ENCODE measurements at places on chromosomes 11 and 22.

DNA sequence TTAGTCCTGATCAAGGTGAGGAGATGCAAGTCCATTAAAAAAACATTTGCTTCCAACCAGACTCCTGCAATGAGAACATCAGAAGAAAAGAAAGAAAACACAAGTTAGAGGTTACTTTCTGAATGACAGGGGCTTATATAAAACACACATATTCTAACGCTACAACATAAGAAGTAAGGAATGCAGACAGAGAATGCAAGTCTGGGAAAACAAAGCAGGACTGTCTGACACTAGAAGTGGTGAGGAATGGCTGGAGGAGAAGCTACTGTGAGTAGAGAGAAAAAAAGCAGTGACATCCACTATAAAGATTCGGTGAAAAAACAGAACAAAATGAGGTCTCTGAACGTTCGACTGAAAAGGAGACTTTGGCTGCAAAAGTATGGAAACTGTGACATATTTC is 12.3 kb downstream of the TMEM216 start:
- no peak for DNase-seq

- DNase-seq: no peak
These were observed 13.7 kb downstream of the NARS2 start for GRCh38 chr11:78560826-78561484.

GRCh38 chr11:970319-970871 is 44.7 kb downstream of the AP2A2 start:
- no peak for DNase-seq

DNA sequence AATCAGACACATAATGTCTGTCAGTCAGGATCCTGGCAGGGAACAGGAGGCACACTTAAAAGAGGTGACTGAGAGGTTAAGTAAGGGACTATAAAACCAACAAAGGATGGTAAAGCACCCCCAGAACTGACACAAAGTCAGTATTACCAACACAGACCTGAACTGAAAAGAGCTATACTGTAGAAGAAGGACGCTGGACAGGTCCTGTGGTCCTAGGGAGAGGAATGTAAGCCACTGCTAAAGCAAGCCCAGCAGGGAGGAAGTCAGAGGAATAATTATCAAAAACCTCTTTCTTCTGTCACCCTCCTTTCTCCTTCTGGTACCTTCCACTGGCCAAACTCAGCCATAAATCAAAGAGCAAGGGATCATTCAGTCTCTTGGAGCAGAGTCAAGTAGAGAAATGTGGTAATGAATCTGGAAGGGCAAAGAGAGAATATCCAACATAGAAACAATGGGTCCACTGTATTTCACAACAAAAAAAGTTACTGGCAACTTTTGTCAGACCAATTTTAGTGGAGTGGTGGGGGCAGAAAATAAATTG is 33.4 kb upstream of the ANGPTL5 start:
- DNase-seq: no peak

- DNase-seq: no peak
These were observed 28.6 kb downstream of the GNB1L start for GRCh38 chr22:19825904-19826618.

GRCh38 chr11:126415669-126416420 is 60.4 kb downstream of the ST3GAL4 start:
- DNase-seq: no peak

DNA sequence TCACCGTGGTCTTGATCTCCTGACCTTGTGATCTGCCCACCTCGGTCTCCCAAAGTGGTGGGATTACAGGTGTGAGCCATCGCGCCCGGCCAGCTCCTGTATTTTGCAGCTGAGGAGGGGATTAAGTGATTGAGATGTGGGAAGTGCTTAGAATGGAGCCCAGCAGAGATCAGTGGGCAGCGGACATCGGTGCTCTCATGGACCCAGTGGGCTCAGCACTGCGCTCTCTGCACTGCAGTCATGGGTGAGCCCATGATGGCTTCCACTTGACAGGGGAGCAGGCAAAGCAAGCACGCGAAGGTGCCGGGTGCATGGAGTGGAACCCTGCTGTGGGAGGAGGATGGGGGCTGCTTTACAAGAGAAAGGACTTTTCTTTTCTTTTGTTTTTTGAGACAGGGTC is 9.1 kb upstream of the CCDC88B start:
- no peak for DNase-seq

- peak; percentile 17 for DNase-seq
These were observed 51.1 kb upstream of the EED start for GRCh38 chr11:86193297-86194095.

DNA sequence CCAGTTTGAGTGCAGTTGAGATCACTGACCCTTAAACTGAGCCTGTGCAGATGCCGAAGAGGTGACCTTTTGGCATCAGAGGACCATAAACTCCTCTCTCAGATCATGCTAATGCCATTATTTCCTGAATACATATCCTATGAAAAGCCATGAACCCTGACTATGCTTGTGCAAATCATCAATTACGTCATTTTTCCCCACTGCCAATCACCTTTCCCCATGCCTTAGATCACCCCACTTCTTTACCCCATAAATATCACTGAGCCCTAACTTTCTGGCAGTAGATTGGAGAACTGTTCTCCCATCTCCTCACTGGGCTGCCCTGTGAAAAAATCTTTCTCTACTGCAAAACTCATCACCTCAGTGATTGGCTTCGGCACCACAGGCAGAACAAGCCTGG is 32.9 kb downstream of the MTNR1B start:
- DNase-seq: no peak

DNA sequence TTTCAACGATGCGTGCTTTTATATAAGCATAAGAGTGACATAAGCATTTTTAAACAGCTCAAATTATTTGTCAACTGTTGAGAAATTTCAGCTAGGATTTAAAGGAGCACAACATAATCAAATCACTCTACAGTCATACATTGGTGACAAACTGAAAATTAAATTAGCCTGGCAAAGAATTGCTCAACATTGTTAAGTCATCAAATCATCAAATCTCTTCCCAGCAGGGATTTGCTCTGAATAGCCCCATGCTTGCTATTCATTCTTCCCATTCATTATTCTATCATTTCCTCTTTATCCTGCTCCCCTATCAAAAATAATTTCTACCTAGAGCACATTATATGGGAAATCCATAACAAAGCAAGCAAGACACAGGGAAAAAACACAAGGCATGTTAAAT is 198.7 kb upstream of the LUZP2 start:
- DNase-seq: no peak

GRCh38 chr11:19938169-19938856 is 222.0 kb downstream of the DBX1 start:
- DNase-seq: no peak

- no peak for DNase-seq
These were observed 371.1 kb upstream of the SYN3 start for GRCh38 chr22:33429281-33429680.

GRCh38 chr22:36741968-36742367 is 34.0 kb downstream of the IFT27 start:
- DNase-seq: no peak

- DNase-seq: no peak
These were observed 13.8 kb downstream of the NCAM1 start for GRCh38 chr11:112975051-112975450.

- no peak for DNase-seq
These were observed 907 bp downstream of the SERPINH1 start for GRCh38 chr11:75562836-75563484.

DNA sequence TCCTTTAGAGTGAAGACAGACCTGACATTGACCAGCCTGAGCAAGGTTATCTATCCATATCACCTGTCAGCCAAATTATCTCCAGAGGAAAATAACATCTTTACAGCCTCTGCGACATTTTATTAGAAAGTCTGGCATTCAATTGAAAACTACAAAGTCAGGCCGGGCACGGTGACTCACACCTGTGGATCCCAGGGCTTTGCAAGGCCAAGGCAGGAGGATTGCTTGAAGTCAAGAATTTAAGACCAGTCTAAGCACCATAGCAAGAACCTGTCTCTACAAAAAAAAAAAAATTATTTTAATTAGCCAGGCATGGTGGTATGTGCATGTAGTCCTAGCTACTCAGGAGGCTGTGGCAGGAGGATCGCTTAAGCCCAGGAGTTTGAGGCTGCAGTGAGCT is 141.6 kb downstream of the RCN1 start:
- no peak for DNase-seq

DNA sequence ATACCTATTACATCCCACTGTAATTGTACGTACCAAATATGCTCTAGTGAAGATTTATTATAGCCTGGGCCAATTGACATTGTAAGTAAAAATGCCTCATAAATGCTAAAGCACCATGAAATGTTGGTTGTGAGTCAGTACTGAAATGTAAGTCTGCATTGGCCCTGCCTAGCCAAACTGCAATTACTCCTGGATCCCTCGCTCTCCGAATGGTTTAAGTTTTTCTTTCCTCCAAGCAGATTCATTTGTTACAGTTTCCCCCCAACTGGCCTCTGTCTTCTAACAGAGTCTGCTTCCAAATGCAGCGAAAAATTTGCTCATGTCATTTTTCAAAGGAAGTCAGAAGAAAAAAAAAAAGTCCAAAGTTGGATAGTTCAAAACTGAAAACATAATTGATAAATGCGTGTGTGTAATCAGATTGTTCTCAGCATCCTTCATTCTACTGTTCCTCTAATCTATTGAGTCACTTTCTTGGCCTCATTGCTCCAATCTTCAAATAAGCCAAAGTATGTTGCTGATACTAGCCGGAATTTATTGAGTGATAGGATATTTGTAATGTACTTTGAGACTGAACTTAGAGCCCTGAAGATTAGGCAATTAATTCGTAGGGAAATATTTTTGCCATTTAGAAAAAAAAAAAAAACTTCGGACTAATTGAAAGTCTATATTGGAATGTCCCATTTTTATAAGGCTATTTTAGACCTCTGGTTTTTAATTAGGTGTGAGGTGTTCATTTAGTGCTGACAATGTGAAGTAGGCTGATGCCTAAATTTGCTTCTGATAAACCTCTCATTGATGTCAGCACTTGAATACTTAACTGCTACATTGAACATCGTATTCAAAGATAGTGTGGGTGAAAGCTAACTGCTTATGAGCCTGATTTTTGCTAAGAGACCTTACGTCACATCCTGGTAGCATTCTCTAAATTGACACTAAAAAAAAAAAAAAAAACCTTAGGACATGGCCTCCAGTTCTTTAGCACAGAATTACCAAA is 93.4 kb downstream of the WT1 start:
- no peak for DNase-seq

- no peak for DNase-seq
These were observed 183.8 kb upstream of the NTM start for GRCh38 chr11:131186629-131187101.

DNA sequence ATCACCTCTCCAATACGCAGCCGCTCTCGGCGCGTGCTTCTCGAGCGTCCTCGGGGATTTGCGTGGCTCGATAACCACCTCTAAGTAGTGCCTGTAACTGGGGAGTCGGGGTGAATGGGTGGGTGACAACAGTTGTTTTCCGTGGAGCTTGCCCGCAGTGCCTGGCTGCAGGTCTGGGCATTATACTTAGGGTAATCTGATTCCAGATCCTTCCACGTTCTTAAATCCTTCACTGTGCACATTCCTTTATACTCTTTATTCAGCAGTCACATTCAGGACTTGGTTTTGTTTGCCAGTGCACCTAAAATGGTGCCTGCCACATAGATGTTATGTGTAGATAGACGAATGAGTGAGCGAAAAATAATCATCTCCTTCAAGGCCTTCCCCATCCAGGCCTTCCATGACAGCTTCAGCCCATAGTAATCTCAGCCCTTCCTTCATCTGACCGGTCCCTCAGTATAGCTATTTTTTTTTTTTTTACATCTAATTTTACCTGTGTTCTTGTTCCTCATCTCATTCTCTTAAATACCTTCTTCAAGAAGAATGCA is 602 bp downstream of the NAT10 start:
- DNase-seq: no peak

DNA sequence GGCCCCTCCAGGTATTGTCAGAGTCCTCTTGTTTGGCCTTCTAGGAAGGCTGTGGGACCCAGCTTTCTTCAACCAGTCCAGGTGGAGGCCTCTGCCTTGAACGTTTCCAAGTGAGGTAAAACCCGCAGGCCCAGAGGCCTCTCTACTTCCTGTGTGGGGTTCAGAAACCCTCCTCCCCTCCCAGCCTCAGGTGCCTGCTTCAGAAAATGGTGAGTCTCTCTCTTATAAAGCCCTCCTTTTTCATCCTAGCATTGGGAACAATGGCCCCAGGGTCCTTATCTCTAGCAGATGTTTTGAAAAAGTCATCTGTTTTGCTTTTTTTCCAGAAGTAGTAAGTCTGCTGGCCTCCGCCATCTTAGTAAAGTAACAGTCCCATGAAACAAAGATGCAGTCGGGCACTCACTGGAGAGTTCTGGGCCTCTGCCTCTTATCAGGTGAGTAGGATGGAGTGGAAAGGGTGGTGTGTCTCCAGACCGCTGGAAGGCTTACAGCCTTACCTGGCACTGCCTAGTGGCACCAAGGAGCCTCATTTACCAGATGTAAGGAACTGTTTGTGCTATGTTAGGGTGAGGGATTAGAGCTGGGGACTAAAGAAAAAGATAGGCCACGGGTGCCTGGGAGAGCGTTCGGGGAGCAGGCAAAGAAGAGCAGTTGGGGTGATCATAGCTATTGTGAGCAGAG is at the start of gene CD3E:
Gene CD3E (plus strand): TSS at position 163 of the 681 bp plus-strand sequence. CDS start 223 bp downstream, at position 386.
- peak; percentile 41 for DNase-seq

GRCh38 chr11:128424271-128424711 is 163.1 kb downstream of the ETS1 start:
- no peak for DNase-seq

- no peak for DNase-seq
These were observed 41.7 kb downstream of the OTOG start for GRCh38 chr11:17588721-17589120.

DNA sequence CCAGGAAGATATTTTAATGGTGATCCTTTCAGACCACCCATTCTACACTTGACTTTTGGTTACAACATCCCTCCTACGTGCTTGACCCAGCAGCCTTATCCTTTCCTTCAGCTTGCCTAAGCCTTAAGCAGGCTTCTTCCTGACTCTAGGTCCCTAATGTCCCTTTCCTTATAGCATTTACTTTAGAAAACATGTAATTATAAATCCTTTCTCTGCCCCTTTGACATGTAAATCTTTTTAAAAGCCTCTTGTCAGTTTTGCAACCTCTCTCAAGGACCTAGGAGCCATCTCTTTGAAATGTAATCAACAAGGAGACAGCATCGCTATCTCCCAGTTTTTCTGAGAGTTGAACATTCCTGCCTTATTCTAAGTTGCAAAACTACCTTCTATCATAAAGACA is 1255.2 kb downstream of the LRRC4C start:
- no peak for DNase-seq

- DNase-seq: no peak
These were observed 457.0 kb downstream of the DLG2 start for GRCh38 chr11:85170184-85170583.

GRCh38 chr22:42236848-42237247 is 33.6 kb downstream of the TCF20 start:
- no peak for DNase-seq

GRCh38 chr11:111088847-111089355 is 156.6 kb upstream of the POU2AF2 start:
- DNase-seq: no peak

- DNase-seq: no peak
These were observed 158.2 kb upstream of the E2F8 start for GRCh38 chr11:19398772-19399527.

GRCh38 chr11:131600628-131601027 is 230.2 kb downstream of the NTM start:
- DNase-seq: no peak

Measured in stimulated activated CD4-positive, alpha-beta T cell treated with anti-CD3 and anti-CD28 coated beads, Interleukin-1b, Interleukin-23, amount 100 ng/mL, for 1 hour (primary cell).